ENCODE measurements at places on chromosomes 7 and 10.

GRCh38 chr7:27164367-27165088, 809 bp downstream of the HOXA9 start:
- DNase-seq: no peak

DNA sequence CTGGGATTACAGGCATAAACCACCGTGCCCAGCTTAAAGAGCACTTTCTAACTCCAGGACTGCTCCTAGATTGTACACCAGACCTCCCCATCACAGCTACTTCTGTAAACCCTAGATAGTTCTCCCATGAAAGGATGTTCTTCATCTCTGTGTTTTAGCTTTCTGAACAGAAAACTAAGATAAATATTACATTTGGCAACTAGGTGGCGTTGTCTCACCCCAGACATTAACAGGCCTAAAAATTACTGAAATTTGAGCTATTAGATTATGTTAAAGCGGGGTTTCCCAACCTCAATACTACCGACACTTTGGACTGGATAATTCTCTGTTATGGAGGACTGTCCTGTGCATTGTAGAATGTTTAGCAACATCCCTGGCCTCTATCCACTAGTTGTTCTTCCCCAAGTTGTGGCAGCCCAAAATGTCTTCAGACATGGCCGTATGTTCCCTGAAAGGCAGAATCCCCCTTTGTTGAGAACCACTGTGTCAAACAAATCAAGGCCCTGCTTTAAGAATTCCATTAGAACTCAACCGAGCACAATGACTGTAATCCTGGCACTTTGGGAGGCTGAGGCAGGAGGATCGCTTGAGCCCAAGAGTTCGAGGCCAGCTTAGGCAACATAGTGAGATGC, 19.1 kb downstream of the ATOH7 start:
- DNase-seq: peak; percentile 51

DNA sequence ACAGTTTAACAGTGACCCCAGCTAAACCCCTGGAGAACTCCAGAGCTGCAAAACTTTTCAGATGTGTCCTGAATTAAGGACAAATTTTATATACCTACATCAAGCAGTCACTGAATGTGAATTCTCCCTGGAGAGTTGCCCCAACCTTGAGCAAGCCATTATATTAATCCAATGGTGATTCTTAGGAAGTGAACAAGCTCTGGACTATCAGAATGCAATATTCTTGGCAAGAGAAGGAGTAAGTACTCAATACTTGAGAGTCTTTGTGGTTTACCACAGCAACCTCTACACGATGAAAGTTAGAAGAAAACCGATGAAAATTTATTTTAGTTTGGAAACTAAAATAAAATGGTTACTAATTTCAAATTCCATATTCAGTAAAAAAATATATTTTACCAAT, 19.3 kb upstream of the ZNF365 start:
- no peak for DNase-seq

DNA sequence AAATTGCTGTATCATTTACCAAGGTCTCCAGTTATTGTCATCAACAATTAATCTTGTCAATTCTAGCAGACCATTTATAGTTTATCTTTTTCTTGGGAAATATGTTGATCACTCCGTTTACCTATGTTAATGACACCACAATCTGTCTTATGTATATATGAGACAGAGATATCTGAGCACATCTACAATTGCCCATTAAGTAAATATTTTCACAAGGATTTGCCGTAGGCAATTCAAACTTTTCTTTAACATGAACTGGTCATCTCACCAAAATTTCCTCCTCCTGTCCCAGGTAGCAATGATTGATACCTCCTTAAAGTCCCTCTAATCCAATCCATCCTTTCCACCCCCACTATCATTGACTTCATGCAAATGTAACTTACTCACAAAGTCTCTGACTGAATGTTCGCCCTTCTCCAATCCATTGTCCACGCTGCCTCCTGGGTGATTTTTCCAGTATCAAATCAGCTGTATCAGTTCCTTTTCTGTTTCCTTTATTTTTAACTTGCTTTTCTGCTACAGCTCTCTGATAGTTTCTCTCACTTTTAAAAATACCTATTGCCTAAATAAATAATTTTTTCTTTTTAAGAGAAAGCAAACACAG, 138.3 kb downstream of the GNAT3 start:
- DNase-seq: no peak

DNA sequence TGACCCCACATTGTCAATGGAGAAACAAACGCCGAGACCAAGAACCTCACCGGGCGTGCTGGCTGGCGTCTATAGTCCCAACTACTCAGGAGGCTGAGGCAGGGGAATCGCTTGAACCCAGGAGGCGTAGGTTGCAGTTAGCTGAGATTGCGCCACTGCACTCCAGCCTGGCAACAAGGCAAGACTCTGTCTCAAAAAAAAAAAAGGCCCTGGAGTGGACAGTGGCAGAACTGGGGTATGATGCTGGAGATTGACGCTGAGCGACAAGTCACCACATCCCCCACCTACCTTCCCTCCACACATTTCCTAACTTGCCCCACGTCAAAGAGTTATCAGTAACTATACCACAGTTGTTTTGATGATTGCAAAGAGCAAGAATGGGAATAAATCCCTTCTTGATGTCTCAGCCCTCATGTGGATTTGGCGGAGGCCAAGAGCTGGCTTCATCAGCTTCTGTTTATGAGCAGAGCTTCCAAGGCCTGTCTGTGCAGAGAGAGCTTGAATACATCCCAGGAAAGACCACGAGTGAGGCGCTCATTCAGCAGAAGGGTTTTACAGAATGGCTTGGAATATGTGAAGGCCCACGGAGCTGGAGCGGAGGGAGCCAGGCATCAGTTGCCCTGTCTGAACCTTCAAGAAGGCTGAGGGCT, 28.0 kb upstream of the TNS3 start:
- no peak for DNase-seq

GRCh38 chr10:11266426-11266825, 248.8 kb downstream of the CELF2 start:
- DNase-seq: no peak

DNA sequence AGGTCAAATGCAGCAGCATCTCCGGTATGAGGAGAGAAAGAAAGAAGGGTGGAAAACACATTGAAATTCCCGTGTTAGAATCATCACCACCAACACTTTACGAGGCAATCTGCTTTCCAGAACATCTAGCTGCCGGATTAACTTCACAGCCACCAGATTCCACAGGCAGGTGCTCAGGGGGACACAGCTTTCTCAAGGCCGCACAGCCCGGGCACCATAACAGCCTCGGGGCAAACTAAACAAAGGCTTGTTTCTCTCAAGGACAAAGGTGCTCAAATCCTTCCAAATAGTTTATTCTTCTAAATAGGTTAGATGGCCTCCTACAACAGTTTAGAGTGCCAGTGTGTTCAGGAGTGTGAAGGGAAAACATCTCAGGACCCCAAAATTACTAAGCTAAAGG, 156.3 kb downstream of the DIP2C start:
- no peak for DNase-seq

- no peak for DNase-seq
Measured at GRCh38 chr10:759898-760477, 70.5 kb upstream of the DIP2C start.

DNA sequence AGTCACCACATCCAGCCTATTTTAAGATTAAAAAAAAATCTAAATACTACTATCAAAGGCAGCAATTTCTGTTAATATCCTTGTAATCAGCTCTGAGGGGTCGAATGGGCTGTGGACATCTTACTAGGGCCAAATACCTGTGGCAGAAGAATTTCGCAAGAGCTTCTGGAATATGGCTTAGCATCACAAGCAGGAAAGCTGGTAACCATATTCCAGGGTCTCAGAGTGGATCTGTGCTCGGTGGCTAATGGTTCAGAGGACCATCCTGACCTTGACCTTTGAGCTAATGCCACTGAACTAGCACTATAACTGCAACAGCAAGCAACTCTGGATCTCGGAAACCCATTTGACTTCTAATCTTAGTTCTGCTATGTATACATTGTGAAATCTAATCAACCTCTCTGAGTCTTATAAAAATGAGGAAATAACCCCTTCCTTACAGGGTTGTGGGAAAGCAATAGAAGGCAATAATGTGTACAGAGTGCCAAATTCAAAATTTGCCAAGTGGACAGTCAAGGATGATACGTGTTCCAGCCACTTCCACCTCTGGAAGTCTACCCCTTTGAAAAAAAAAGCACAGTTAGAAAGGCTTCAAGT, 65.5 kb downstream of the CYP26A1 start:
- no peak for DNase-seq

DNA sequence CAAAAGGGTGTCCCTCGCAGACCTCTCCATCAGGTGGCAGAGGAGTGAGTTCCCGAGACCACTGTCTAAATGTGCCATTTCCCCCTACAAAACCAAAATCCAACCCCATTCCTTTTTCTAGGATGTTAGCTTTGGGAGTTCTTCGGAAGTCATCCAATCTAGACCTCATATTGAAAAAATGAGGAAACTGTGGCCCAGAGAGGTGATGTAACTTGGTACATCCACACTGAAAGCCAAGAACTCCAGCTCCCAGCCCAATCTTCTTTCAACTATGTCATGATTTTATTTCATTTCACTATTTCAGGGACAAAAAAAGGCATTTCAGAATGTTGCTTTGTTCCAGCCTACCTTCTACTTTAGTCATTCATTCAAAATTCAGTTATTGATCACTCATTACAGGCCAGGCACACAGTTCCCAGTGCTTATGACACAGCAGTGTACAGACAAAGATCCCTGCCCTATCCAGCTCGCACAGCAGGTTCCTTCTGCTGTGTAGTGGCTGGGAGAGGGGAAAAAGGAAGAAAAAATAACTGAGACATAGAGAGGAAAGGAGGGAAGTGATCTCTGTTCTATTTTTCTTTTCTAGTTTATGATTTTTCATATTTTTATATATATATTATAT, 35.8 kb downstream of the SCRN1 start:
- DNase-seq: no peak

- DNase-seq: no peak
Measured at GRCh38 chr10:76962851-76963250, 674.8 kb downstream of the KCNMA1 start.

GRCh38 chr10:117674646-117675045, 132.1 kb downstream of the EMX2 start:
- no peak for DNase-seq

- DNase-seq: no peak
Measured at GRCh38 chr7:98877692-98878364, 504 bp upstream of the TRRAP start.

DNA sequence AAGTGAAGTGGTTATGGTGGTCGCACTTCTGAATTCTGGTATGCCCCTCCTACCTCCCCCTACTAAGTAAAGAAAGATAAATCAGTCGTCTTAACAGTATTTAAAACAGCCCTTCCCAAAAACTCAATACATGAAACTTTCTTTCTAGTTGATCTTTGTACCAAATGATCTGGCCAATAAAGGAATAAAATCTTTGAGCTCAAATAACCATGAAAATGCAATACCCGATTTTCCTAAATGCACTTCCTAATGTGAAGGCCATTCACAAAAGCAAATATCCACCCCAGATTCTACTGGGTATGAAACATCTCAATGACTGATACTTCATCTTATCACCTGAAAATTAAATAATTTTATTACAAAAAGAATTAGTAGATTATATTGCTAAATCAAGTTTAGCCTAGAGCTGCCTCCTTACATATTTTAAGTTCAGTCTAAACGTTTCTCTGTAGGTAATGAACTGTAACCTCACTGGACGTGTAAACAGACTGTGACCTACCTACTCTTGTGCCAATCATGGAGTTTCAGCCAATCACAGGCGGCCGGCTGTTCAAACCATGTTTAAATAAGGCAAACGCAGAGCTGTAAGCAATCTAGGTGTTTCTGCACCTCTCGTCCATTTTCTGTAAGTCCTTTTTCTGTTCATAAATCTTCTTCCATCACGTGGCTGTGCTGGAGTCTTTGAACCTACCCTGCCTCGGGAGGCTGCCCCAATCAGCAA, 146.9 kb upstream of the AKR1E2 start:
- no peak for DNase-seq

- DNase-seq: no peak
Measured at GRCh38 chr10:117519286-117519685, 23.3 kb upstream of the EMX2 start.

DNA sequence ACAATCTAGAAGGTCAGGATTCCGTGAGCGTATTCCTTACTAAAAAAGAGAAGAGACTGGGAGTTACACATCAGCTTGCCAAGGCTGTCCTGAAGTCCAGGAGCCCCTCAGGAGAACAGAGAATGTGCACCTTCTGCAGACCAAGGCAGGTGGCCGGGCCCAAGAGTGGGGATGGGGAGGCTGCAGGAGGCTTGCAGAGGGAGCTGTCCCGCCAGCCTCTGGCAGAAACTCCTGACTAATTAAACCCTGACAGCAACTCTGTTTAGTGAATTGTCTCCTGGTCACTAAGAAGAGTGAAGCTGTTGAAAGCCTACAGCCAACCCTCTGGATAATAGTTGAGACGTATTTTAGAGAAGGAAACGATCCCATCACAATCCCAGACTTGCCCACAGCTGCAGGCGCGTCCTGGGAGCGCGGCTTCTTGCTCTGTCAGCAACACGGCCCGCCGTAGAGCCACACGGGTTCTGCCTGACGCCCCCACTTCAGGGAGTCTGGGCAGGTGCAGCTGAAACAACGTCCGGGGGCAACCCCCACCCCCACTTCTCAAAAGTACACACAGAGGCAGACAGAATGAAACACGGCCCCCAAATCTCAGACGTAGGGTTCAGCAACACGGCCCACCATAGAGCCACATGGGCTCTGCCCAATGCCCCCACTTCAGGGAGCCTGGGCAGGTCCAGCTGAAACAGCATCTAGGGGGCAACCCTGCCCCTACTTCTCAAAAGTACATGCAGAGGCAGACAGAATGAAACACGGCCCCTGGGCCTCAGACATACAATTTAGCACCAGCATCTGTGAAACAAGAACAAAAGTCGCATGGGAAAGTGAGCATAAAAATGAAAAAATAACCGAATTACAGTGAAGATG, 45.2 kb downstream of the DIP2C start:
- DNase-seq: no peak

DNA sequence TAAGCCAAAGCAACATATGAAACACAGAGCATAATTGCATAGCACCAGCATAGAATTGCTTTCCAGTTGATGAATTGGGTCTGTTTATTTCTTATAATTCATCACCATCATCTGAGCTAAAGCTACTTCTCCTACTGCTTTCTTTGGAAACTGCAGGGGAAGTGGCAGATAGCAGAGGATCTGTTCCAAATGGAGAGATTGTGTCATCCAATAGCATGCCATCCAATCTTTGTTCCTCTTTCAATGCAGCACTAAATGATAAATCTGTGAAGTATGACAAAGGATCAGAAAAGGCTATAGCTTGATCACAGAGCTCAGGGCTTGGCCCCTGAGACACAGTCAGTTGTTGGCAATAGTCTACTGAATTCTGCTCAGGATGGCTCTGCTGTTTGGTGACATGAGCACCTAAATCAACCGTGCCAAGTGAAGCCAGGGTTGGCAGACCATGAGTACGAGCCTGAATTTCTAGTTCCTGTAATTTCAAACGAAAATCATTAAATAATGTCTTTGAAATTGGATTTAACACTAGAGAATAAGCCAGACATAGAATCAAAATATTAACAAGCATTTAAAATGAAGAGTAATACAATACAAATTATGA, 90.0 kb downstream of the TFEC start:
- peak; percentile 8 for DNase-seq
